ENCODE measurements at places on chromosomes 1 and 21.

DNA sequence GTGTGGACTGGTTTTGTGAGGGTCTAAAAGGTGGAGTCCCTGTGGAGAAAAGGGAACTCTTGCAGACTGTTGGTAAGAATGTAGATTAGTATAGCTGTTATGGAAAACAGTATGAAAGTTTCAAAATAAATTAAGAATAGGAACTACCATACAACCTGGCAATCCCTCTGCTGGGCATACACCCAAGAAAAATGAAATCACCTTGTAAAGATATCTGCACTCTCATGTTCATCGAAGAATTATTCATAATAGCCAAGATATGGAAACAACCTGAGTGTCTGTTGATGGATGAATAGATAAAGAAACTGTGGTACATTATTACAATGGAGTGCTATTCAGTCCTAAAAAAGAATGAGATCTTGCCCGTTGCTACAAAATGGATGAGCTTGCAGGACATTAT, 109.6 kb downstream of the TBX19 start:
- no peak for DNase-seq

GRCh38 chr1:95679262-95679661, 445.3 kb downstream of the RWDD3 start:
- no peak for DNase-seq

DNA sequence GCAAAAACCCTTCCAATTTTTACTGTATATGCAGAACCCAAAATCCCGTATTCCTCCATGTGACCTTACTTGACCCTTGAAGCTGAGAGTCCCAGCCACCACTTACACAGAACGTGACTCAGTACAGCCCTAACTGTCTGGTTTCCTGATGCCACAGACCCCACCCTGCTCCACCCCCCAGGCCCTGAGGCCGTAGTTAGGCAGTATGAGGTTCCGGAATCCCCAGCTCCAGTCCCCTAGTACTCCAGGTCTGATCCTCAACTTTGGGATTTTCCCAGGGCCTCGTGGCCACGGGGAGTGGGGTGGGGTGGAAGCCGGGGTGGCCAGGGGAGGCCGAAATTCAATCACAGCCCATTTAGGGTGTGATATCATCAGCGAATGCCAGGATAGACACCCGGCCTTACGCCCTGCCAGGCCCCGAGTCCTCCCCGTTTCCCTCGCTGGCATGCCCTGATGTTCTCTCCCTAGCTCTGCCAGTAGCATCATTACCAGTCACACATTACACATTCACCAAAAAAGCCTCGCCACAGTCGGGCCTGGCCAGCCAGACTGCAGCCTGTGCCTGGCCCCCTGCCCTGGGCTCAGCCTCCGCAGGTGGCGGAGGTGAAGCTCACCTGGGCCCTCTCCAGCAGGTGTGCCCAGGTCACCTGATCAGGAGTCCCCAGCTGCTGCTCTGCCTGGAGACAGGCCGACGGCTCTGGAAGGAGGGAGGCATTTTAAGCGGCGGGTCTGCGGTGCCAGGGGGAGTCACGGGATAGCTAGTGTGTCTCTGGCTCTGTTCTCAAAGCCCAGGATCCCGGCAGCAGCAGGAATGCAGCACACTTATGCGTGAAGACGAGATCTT, 70.8 kb downstream of the SCCPDH start:
- no peak for DNase-seq

DNA sequence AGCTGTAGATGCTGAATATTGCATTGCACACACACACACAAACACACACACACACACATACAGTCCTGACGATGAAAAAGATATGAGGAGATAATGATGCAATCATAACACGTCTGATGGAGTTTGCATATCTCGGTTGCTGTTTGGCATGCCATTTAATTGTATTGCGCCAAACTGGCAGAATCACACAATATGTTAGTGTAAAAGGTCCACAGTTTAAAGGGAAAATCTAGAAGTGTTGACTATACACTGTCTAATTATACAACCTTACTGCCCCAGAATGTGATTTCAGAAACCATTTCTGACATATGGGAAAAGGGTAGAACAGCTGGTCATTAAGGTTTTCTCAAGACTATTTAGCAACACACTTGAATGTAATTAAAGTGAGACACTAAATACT, 123.7 kb upstream of the PROX1 start:
- DNase-seq, result no peak

DNA sequence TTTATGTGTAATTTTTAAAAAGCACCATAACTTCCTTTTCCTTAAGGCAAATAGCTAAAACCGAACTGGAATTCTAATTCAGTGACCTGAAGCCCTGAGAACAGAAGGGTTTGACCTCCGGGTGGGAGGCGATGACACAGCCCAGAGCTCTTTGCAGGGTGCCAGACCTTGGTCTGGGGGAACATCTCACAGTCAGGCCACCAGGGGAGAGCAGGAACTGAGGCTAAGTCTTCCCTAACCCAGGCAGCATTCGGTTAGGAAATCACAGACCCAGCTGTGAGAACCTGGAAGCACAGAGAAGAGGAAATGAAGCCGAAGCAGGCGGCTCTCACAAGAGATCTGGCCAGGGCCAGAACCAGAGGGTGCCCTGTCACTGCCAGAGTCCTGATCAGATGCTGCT, 444.8 kb downstream of the TTLL7 start:
- DNase-seq, result no peak

GRCh38 chr1:167648978-167649744, 19.1 kb downstream of the RCSD1 start:
- DNase-seq, result no peak

Measured in H1 (cell line).